ENCODE measurements at places on chromosomes 1 and 21.

DNA sequence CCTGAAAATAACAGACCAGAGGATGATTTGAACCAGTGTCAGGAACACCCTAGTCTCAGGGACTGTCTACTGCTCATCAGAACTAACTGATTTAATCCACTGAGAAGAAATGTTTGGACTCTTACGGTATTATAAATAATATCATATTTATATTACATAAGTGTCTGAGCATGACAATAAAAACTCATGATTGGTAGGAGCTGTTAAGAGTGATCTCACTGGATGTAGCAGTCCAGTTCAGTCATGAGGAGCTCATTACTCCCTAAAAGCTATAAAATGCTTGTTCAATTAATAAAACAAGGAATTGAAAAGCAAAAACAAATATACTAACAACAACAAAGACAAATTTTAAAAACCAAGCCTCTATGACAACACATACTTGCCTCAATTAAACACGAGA, 68.8 kb upstream of the BCL9 start:
- no peak for DNase-seq

DNA sequence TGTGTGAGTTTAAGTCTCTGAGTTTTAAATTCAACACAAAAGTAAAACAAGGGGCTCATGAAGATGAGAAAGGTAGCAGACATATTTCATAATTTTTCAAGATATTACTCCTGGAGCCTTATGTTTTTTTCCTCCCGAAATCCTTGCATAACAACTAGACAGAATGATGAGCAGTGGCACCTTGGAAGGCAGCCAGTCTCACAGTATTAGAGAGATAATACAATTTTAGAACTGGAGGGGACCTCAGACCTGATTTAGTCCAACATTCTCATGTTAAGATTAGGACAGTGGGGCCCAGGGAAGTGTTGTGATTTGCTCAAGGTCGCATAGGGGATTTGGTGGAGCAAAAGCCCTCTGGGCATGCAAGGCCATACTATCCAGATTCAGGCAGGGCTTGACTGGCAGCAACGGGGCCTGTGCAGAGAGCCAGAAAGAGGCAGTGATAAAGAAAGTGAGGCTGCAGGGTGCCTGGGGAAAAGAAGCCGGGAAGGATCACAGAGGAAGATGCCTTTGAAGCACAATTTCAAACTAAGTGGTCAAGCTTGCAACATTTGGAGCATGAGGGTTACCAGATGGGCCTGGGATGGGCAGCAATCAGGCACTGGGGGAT, 31.4 kb upstream of the BCL9 start:
- DNase-seq, result no peak

DNA sequence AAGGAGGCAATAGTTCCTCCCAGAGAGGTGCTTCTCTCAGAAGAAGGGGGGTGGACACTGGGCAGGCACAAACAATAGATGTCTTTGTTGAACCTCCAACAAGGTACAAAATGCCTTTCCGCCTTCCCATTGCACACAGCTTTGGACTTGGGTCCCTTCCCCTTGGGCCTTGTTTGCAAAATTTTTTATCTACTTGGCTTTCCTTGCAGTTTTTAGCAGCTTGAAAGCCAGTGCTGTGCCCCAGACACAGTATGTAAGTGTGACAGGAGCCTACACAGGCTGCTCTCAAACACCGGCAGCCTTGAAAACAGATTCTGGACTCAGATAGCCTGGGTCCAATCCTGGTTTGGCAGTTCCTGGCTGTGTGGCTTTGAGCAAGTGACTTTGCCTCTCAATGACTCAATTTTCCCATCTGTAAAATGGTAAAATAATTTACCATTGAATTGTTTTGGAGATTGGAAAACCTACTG, 43.0 kb downstream of the ELAPOR1 start:
- DNase-seq, result no peak

- no peak for DNase-seq
Measured at GRCh38 chr1:93801471-93801870, 77.5 kb downstream of the DNTTIP2 start.

- no peak for DNase-seq
Measured at GRCh38 chr1:117967477-117967876, 37.9 kb downstream of the WDR3 start.
